ENCODE measurements at places on chromosomes 13 and 19.

DNA sequence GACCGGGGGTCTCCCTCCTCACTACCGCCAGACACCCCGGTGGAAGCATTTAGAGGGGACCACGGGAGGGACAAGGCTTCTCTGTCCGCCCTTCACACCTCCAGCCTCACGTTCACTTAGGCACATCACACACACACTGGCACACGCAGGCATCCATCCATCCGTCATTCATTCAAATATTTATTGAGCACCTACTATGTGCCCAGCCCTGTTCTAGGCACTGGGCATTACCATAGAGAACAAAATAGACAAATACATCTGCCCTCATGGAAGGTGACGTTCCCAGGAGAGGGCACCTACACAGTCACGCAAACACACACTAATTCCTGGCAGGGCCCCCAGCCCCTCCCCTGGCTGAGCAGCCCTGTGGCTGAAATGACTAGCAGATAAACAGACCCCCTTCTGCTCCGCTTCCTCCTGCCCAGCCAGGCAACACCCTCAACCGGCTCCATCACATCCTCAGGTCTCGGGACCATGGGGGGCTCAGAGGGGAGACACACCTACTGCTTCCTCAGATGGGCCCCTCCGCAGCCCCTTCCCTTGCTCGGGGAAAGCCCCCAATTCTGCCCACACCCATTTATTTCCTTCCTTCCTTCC is 3.7 kb upstream of the NOP53 start:
- no peak for DNase-seq

GRCh38 chr19:33133438-33134031 is 1.6 kb downstream of the WDR88 start:
- peak; percentile 32 for DNase-seq

- DNase-seq: no peak
Measured at GRCh38 chr13:29196409-29197074, 376.4 kb downstream of the MTUS2 start.

GRCh38 chr19:38564981-38565690 is 52.6 kb downstream of the MAP4K1 start:
- no peak for DNase-seq

GRCh38 chr13:48578516-48579164 is 45.8 kb upstream of the RCBTB2 start:
- no peak for DNase-seq

DNA sequence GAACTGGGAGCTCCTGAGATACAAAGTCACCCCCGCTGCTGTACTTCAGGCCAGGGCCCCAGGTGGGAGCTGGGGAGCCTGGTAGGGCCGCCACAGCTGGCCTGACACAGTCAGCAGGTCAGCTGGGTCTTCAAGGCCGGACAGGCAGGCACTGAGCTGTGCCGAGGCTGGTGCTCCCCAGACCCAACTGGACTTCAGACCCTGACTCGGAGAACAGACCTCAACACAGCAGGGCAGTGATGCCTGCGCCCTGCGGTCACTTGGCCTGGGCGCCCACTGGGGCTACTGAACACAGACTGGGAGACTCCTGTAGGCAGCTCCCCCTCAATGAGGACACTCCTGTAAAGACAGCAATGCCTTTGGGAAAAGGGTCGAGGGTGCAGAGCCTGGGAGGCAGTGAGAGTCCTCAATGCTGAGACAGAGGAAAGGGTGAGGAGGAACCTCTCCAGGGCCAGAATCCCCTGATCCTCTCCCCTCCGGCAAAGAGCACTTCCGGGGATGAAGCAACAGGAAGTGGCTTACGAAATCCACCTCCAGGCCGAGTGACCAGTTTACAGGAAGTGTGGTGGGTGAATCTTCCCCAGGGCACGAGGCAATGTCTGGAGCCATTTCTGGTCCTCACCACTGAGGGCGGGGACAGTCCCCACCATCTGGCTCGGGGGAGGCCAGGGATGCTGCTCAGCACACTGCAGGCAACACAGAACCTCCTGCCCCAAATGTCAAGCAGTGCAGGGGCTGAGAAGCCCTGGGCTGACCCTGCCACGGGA is 40.8 kb upstream of the ISYNA1 start:
- DNase-seq: peak; percentile 85

- DNase-seq: no peak
Measured at GRCh38 chr13:49183672-49184325, 36.3 kb upstream of the MLNR start.

- DNase-seq: no peak
Measured at GRCh38 chr13:47917022-47917574, 84.0 kb downstream of the SUCLA2 start.

GRCh38 chr13:78029901-78030300 is 111.3 kb upstream of the EDNRB start:
- no peak for DNase-seq

DNA sequence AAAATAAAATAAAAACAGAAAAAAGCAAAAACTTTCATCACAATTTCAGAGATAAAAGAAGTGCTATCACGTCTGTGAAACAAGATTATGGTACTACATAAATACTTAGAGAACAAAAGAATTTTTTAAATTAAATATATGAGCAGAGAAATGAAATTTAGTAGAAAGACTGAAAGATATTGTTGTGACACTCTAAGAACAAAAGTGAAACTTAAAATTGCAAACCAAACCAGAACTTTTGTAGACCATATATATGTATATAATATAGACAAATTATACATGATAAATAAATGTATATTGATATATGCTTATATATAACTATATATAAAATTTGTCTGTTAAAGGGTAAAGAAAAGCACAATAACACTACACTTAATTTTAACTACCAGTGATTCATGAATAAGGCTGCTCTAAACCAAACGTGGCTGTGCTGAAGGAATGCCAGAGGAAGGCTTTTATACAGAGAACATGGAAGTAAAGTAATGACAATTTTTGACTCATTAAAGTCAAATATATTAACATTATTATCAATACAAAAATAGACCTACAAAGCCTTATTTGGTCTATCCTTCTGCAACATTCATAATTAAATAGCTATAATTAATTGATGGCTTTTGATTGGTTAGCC is 1516.7 kb upstream of the PCDH20 start:
- peak; percentile 48 for DNase-seq

GRCh38 chr19:54127688-54128440 is 9.7 kb upstream of the CNOT3 start:
- no peak for DNase-seq

GRCh38 chr13:96650301-96650886 is 343.9 kb downstream of the OXGR1 start:
- peak; percentile 83 for DNase-seq

DNA sequence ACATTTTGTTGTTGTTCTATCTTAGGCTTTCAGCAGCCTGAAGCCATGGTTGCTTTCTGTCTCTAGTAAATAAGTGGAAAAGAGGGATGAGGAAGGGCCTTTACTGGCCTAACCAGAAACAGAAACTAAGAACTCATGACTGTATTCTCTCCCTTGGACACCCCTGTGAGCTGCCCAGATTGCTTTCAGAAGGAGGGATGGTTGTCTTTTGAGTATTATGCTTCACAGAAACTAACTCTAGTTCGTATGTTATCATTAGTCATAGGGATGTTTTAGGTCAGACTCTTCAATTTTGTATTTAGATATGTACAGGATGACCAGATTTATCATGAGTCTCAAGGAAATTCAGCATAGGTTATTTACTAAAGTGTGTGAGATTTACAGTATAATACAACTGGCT is 17.5 kb downstream of the BORA start:
- no peak for DNase-seq

GRCh38 chr19:10010247-10010691 is at the start of gene COL5A3:
COL5A3 (minus strand) TSS chr19:10010504; CDS start chr19:10010385, 119 bp downstream.
- peak; percentile 31 for DNase-seq

DNA sequence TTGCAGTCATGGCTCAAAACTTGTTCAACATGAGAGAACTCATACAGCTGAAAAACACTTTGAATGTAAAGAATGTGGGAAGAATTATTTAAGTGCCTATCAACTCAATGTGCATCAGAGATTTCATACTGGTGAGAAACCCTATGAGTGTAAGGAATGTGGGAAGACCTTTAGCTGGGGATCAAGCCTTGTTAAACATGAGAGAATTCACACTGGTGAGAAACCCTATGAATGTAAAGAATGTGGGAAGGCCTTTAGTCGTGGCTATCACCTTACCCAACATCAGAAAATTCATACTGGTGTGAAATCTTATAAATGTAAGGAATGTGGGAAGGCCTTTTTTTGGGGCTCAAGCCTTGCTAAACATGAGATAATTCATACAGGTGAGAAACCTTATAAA is 20.1 kb downstream of the ZNF283 start:
- DNase-seq: no peak

DNA sequence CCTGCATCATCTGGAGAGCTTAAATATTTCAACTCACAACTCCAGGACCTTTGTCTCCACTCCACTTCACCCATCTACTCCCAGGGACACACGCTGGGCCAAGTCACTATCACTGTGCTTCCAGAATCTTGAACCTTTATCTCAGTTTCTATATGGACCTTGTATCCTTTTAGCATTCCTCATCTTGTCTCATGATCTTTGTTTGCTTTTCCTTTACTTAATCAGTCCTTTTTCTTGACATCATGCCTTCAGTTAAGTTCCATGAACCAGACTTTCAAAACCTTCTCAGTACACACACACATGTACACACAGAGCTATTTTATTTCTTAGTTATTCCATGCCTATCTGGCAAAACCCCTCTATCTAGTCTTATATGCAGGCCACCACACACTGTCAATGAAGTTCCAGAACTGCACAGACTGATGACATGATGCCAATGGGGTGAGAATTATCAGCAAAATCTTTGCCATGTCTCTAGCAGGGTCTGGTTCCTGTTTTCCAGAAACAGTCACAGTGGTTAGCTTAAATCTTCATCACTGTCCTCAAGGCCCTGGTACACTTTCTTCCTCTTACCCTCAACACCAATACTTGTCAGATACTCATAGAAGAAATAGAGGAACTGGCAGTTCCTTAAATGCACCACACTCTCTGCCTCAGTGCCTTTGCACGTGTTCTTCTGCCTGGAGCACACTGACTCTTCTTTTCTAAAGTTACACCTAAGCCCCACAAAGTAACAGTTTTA is 77.6 kb upstream of the STARD13 start:
- no peak for DNase-seq

DNA sequence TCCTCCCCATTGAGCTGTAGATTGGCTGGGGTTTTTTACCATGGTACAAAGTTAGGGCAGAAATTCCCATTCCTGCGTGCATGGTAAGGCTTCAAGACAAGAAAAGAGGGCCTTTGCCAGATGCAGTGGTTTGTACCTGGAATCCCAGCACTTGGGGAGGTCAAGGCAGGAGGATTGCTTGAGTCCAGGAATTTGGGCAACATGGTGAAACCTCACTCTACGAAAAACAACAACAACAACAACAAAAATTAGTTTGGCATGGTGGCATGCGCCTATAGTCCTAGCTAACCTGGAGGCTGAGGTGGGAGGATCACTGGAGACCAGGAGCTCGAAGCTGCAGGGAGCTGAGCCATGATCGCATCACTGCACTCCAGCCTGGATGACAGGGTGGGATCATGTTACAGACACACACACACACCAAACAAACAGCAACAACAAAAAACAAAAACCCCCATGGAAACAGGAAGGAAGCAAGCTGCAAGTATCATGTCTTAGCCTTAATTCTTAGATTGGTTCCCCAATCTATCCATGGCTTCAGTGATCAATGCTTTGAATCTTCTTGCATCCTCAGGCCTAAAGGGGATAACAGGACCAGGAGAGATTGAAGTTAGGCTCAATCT is 5.5 kb upstream of the WTIP start:
- DNase-seq: no peak

- peak; percentile 96 for DNase-seq
Measured at GRCh38 chr19:5718579-5719273, 1.2 kb downstream of the LONP1 start.

DNA sequence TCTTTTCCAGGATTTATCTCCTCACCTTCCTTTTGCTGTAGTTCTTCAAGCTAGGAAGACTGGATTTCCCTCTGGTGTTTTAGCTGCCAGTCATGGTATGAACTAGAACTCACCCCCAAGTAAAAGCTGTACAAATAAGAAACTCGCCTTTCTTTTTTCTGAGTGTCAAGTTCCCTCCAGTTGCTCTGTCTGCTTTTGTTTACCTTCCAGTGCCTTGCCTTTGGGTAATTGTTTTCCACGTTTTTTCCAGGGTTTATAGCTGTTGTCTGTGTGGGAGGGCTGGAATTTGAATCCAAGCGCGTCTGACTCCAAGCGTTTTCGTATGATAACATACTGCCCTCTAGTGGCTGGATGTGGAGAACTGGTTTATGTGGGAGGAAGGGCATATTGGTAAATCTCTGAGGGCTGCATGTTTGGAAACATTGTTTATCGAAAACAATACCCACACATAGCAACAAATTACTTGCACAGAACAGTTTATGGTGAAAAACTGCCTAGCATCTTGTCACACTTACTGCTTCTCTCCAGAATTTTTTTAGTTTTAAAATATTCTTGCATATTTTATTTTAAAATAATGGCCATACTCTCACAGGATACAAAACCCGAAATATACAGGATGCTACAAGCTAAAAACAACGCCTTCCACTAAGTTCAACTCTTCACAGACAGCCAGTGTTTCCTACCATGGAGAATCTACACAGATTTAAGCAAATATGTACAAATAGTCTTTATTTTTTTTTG is 19.2 kb downstream of the RCN3 start:
- peak; percentile 86 for DNase-seq

DNA sequence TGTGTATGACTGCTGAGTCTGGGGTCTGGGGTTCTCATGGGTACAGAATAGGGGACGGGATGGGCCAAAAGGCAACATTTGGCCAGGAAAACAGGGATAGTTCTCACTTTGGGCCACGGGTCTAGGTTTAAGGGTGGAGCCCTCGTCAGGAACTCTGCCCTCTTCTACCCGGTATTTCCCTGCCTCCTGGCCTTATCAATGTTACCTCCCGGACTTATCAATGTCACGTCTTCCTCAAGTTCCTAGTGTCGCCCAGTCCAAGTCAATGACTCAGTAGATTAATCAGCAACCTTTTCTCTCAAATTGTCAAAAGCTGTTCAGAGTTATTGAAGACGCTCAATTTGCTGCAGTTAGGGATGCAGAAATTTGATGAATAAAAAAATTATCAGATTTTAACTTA is 234.8 kb downstream of the B3GLCT start:
- DNase-seq: no peak

- DNase-seq: peak; percentile 93
Measured at GRCh38 chr19:34232566-34233481, 21.5 kb upstream of the GARRE1 start.

DNA sequence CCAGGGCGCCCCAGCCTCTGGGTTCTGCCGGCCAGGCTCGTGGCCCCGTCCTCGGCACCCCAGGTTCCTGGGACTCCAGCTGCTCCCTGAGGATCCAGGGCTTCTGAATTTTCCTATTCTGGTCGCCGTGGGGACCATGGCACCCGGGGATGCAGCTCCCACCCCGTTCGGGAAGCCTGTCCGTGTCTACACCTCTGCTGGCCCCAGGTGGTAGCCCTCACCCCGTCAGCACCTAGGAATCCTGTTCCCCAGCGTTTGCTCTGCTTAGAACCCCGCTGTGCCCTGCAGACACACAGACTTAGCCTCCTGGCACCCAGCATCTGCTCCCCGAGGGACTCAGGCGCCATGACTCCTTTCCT is 960 bp downstream of the PPFIA3 start:
- no peak for DNase-seq

DNA sequence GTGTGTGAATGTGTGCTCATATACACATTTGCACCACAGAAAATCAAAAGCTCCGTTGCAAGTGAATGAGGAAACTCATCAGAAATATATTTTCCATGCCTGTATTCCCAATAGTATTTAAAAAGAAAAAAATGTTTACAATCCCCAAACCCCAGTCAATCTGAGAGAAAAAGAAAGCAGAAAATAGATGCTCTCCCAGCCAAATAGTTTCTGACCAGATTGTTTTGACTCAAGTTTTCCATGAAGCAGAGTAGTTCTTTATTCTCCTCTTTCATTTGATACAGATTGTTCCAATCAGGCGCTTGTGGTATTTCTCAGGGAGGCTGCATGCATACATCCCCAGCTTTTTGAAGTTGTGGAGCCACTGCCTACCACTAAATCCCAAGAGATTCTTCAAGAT is 110.6 kb downstream of the STARD13 start:
- DNase-seq: peak; percentile 87

All from fibroblast of upper back skin (primary cell).